ENCODE measurements at places on chromosomes 5 and 9. TPM values are rescaled to one million over a fixed set of nuclear protein-coding genes. Genes with fewer than 3 reads are reported as not detected.

TRIO gene
- 66.6 TPM for polyA plus RNA-seq

MYOZ3 gene
- polyA plus RNA-seq: 3.0 TPM

WDR31 gene
- polyA plus RNA-seq: 2.8 TPM

BTNL8 gene
- 135 TPM for polyA plus RNA-seq

CKMT2 gene
- polyA plus RNA-seq: 2.7 TPM

AMBP gene
- 3.6 TPM for polyA plus RNA-seq

TLR4 gene
- 6.2 TPM for polyA plus RNA-seq

Measured in large intestine (tissue), 12 donors.